ENCODE measurements at places on chromosomes 4 and X.

DNA sequence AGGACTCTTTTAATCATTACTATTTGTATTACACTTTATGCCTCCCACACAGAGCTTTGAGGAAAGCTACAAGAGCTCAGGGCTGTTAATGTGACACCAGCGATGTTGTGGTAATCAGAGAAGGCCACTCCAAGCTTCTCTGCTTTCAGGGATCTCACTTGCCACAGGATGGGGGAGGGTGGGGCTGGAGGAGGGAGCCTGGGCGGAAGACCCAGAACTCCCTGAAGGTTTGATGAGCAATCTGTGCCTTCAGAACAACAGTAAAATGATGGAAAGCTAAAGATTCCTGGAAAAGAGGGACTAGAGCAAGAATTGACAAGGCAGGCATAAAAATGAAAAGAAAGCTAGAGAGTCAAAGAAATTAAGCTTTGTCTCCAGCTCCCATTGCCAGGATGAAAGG, 75.6 kb downstream of the MAML3 start:
- DNase-seq: peak; percentile 56

DNA sequence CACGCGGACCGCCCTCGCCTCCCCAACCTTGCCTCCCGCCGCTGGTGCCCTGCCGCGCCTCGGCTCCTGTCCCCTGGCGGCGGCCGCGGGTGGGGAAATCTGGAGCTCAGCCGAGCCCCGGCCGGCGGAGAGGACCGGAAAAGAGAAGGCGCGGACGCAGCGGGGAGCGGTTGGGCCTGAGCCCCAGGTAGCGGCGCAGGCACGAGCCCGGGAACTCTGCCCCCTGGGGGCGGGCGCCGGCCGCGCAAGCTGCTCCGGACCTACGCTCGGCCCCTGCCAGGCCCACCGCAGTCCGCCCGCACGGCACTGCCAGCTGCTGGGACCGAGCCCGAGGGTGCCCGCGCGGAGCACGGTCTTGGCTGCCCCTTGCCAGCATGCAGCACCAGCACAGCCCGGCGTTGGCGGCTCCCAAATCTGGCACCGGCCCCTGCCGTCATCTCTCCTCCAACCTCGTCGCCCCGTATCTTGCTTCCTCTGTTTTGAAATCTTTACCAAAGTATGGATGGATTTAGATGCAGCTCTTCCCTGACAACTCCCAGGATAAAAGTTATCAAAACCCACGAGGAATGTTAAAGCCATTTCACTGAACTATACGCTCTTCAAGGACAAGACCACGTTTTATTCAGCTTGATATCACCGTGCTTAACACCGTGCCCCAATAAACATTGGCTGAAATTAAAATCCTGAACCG, at the start of gene PRSS12:
Gene PRSS12 (minus strand): TSS at position 161 of the 691 bp plus-strand sequence. CDS start 283 bp downstream, outside the sequence.
- peak; percentile 79 for DNase-seq

DNA sequence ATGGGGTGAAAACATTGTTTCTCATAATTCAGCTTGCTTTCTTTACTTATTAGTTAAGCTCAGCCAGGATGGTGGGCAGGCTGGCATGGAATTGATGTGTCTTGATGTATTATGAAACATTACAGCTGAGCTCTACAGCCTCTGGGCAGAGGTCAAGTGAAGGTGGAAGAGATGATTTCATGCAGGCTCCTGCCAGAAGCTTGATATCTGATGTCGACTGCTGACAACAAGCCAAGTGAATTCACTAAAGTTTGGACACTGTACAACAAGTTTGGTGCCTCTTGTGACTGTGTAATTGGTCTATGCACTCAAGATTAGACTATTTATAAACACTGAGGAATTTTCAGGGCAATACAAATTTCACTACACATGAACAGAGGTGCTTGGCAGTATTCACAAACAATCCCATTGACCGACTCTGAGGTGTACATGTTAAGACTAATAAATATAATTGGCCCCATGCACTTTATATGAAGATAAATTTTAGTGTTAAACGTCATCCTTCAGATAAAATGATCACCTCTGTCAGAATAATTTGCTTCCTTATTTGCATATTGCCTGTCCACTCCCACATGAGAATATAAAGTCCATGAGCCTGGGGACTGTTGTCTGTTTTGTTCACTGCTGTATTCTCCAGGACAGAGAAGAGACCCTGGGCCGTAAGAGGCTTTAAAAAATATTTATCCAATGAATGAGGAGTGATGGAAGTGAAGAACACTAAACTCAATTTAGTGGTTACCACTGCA, 612.2 kb downstream of the IQCM start:
- no peak for DNase-seq

- DNase-seq: no peak
Measured at GRCh38 chr4:105350859-105351490, 122.9 kb downstream of the PPA2 start.

DNA sequence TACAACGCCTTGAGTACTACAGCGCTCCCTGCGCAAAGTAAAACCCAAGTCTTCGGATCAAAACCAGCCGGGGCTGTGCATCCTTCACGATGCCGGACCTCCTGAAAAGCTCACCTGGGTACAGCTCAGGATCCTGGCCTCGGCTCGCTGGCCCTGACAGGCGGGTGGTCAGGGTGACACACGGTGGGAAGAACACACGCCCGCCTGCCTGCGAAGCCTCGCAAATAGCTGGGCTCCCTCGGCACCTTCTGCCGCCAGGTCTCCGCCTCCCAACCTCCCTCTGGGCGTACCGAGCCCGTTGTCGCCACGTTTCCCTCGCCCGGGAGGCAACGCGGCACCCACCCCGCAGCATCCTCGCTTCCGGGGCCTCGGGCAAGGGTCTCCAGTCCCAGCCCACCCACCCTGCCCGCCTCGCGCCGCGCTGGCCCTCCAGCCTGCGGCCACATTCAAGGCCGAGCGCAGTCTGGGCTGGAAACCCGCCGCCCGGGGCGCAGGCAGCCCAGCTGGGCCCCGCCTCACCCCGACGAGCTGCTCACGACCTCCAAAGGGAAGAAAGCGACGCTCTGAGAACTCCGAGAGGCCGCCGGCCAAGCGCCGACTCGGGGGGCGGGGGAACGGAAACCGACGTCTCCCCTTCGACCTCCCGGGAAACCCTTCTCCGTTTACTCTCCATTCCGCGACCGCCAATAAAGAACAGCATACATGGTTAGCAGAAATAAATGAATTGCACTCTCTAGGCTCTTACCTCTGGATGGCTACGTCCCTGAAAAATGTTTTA, 511 bp downstream of the PPM1K start:
- DNase-seq: peak; percentile 48
